ENCODE measurements at places on chromosomes 5 and 9.

GRCh38 chr9:114303571-114303970 is 19.3 kb upstream of the ORM1 start:
- DNase-seq, result peak; percentile 11

- no peak for DNase-seq
These were observed 73.3 kb downstream of the AK8 start for GRCh38 chr9:132804576-132805295.

GRCh38 chr5:64497386-64497785 is 8.4 kb upstream of the RGS7BP start:
- no peak for DNase-seq

DNA sequence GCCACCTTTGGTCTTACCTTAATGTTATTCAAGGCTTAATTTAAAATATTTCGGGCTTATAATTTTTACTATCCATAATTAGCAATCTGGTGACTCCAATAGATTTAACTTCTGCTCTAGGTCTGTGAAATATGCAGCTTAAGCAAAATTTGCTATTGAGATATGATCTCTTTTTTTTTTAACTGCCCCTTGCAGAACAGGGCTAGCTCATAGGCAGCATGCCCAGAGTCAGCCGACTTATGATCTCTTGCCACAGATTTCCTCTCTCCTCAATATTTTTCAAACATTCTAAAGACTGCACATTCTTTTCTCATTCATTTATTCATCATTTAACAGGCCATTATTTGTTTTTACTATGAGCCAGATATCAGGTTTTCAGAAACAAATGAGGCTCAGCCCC is 4.5 kb downstream of the TTC23L start:
- no peak for DNase-seq

- no peak for DNase-seq
These were observed 115.5 kb downstream of the APBA1 start for GRCh38 chr9:69556707-69557106.

DNA sequence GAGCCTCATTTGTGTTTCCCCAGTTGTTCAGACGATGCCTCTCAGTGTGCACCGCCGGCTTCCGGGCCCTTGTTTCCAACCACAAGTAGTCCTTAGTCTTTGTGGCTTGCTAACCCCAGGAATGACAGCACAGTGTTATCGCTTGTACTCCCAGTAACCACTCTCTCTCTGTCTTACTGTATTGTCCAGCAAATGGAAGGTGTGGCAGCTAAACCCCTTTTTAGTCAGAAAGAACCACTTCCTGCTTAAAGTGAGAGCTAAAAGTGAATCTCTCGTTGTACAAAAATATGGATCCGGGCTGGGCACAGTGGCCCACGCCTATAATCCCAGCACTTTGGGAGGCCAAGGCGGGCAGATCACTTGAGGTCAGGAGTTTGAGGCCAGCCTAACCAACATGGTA is 61.3 kb downstream of the ENC1 start:
- DNase-seq, result no peak

DNA sequence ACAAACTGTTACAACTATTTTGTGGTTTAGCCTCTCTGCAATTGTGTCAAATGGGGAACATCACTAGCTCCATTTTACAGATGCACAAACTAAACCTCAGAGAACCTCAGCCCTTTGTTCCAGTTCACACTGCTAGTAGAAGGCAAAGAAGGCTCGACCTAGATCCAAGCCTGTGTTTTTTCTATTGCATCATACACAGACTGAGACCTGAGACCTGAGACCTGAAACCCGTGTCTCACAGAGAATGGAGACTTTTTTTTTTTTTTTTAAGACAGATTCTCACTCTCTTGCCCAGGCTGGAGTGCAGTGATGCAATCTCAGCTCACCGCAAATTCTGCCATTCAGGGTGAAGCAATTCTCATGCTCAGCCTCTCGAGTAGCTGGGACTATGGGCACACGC is 120.8 kb downstream of the GALNT10 start:
- DNase-seq, result no peak

- DNase-seq, result no peak
These were observed 328.4 kb downstream of the EFNA5 start for GRCh38 chr5:107342371-107342770.

GRCh38 chr9:76571743-76572146 is 112.8 kb downstream of the GCNT1 start:
- DNase-seq, result peak; percentile 67

- no peak for DNase-seq
These were observed 36.9 kb upstream of the ANKRD55 start for GRCh38 chr5:56270058-56270457.

GRCh38 chr9:136847826-136848392 is 1.3 kb upstream of the PHPT1 start:
- DNase-seq, result peak; percentile 95

GRCh38 chr5:143086546-143086907 is 316.4 kb downstream of the ARHGAP26 start:
- no peak for DNase-seq

DNA sequence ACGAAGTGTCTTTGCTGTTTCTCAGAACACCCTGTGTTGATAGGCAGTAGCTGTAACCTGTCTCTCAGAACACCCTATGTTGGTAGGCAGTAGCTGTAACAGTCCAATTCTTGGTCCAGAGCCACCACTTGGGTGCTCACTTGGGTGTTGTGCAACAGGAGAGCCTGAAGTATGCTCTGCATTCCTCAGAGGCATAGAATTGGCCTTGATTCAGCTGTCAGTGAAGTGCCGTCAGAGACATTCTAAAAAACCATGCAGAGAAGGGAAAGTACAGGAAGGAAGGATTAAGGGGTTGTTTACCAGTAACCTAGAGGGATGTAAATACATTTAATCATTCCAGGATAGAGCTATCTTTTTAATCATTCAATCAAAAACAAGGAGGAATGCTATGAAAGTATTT is 231.2 kb downstream of the ARRDC3 start:
- DNase-seq, result peak; percentile 73

DNA sequence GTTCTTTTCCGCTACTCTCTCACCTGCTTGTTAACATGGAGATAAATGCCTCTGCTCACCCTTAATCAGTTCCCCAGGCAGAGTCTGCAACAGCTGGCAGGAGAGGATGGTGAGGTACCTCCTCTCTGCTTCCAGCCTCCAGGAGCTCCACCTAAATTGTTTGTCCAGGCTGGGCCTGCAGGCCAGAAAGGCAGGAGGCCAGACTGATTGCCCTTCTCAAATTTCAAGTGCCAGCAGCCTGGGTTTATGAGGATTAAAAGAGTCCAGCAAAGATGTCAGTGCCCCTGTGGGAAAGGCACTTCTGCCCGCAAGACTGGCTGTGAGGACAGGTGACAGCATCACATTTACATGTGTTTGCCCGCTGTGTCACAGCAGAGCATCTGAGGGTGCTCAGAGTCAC is 19.8 kb downstream of the CORO2A start:
- no peak for DNase-seq

- no peak for DNase-seq
These were observed 2.4 kb downstream of the EDF1 start for GRCh38 chr9:136863623-136864273.

DNA sequence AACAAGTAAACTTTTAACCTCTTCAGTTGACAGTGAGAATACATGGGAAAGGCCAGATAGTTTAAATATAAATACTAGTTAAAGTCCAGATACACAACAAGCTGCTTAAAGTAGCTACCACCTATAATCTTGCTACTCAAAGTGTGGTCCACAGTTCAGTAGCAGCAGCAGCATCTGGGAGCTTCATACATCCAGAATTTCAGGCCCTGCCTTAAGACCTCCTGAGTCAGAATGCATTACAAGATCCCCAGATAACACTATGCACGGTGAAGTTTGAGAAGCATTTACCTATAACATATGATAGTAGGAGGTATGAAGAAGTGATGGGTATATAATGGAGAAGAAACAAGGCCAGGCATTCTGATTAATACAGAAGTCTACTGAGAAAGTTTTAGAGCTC is 244.5 kb downstream of the EFNA5 start:
- no peak for DNase-seq

DNA sequence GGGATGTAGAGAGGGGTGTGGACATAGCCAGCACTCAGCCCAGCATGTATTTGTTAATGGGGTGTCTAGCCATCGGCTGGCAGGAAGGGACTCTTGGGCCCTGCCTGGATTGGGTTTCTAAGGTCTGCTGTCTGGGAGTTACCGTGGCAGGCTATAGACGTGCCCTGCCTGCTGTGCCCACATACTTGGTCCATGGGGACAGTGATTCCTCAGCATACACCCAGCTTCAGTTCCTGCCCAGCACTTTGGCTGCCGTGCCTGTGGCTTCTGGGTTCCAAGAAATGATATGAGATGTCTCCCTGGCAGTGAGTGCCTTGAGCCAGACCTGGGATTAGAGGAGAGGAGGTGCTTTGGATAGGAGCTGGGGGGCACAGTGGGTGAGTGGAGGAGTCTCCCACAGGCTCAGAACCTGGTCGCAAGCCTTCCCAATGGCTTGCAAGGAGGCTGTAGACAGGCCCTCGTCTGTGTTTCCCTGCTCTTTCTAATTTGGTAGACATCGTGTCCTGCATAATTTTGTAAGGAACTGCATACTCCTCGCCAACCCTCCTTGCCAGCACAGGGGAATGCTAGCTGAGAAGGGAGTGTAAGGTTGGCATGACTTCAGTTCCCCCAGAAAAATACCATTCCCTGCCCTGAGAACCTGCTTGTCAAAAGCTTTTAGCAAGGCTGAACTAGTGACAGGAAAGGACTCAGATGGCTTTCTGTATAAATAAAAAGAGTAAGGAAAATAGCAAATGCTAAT is 287.9 kb downstream of the ZSWIM6 start:
- no peak for DNase-seq

DNA sequence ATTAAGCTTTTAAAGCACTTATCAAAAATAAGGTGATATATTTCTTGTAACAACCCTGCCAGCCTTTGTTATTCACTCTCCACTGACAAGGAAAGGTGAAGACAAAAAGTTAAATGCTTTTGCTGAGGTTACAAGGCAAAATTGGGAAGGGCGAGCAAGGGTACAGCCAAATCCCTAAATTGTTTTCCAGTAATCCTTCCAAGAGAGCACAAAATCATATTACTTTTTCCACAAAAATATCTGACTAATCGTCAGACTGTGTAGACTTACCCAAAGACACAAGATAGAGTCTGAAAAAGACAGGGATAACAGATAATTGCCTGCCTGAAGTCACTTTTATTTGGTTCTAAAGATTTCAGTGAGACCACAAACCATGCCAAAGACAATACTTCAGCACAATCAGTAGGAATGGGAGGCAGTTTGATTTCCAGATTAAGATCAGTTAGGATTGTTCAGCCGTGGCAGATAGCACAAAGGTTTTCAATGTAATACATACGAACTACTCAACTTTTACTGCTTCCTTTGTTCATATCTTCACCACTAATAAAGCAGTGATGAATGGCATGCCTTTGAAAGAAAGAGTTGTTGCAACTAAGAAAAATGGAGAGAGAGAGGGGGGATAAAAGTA is 383.8 kb upstream of the TUSC1 start:
- no peak for DNase-seq

- DNase-seq, result no peak
These were observed 273.5 kb upstream of the PTGER4 start for GRCh38 chr5:40405996-40406740.

DNA sequence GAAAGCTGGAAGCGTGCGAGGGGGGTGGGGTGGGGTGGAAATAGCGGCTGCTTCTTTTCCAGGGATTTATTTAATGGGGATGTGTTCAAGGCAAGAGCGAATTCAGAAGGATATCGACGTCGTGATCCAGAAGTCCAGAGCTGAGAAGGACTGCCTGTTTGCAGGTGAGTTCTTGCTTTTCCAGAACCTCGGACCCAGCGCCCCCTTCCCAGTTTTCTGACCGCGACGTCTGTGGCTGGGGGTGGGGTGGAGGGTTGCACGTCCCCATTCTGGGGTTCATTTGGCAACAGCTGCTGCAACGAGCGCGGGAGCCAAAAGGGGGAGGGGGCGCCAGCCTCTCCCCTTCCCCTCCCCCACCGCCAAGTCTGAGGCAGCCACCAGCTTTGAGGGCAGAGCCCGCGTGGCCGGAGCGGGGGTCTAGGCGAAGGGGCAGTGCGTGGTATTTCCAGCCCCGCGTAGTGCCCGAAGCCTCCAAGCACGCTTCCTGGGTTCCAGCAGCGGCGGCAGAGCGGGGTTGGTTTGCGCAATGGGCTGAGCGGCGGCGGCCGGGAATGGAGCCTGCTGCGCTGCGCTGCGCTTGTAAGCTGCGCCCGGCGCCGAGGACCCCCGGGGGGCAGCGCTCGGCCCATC is 701 bp downstream of the PARP8 start:
- DNase-seq, result peak; percentile 86

GRCh38 chr5:135868681-135869080 is 27.0 kb downstream of the IL9 start:
- DNase-seq, result no peak

GRCh38 chr9:127723444-127723843 is 7.6 kb downstream of the TTC16 start:
- DNase-seq, result no peak

DNA sequence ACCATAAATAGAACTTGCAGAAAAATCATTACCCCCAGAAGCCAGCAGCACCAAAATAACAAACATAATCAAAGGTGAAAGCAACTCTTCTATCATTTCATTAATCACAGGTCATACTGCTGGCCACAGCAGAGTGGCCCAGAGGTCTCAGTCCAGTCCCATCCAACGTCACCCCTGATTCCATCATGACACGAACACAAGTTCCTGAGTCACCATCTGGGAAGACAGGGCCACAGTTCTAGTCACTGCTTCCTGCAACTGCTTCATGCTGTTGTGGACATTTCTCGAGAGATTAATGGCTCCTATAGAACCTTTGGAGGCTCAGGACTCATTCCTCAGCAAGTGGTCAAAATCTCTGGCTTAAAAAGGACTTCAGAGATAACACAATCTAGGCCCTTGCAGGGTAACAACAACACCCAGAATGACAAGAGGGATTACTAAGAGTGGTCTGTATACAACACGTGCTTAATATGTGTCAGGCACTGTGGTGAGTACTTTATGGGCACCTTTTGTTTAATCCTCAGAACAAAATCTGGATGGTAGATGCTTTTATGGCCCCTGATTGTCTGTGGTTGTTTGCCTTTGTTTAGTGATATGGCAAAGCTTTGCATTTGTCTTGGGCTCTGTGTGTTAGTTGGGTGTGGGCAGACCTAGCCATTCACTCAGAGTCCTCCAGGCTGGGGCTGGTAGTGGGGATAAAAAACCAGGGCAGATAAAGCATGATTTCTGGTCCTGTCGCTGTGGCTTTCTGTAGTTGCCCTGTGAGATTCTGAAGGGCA is 184.3 kb downstream of the DAB2IP start:
- no peak for DNase-seq

- DNase-seq, result no peak
These were observed 57.9 kb downstream of the TGFBR1 start for GRCh38 chr9:99162759-99163364.

- DNase-seq, result no peak
These were observed 331.6 kb downstream of the CDH12 start for GRCh38 chr5:22521521-22521920.

GRCh38 chr9:114170771-114171461 is 15.6 kb downstream of the COL27A1 start:
- DNase-seq, result no peak

Data from upper lobe of right lung (tissue), 1 donor.